Suprapubic skin (tissue), 4 donors: ENCODE measurements at places on chromosomes 13 and 19.

DNA sequence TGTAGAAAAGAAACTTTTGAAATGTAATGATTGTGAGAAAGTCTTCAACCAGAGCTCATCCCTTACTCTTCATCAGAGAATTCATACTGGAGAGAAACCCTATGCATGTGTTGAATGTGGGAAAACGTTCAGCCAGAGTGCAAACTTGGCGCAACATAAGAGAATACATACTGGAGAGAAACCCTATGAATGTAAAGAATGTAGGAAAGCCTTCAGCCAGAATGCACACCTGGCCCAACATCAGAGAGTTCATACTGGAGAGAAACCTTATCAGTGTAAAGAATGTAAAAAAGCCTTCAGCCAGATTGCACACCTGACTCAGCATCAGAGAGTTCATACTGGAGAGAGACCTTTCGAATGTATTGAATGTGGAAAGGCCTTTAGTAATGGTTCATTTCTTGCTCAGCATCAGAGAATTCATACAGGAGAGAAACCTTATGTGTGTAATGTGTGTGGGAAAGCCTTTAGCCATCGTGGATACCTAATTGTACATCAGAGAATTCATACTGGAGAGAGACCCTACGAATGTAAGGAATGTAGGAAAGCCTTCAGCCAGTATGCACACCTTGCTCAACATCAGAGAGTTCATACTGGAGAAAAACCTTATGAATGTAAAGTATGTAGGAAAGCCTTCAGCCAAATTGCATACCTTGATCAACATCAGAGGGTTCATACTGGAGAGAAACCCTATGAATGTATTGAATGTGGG is 19.3 kb downstream of the ZNF583 start:
- DNase-seq = no peak

DNA sequence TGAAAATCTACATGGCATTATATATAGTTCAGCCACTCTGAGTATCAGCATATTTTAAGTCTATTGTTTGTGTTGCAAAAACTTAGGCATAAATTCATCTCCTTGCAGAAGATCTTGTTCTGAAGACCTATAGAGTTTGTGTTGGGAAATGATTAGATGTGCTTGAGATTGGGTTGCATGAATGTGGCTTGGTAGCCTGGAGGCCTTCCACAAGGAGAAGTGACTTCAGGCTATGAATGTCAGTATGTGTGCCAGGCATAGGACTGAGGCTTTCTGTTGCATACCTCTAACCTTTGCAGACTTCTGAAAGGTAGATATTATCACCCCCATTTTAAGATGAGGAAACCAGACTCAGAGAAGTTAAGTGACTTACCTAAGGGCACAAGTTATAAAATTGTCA is 188.6 kb downstream of the OLFM4 start:
- DNase-seq = no peak

- DNase-seq = no peak
These were observed 198.8 kb downstream of the GPC6 start for GRCh38 chr13:93425411-93425810.

GRCh38 chr13:111384441-111385182 is 64.2 kb downstream of the TEX29 start:
- peak; percentile 20 for DNase-seq

DNA sequence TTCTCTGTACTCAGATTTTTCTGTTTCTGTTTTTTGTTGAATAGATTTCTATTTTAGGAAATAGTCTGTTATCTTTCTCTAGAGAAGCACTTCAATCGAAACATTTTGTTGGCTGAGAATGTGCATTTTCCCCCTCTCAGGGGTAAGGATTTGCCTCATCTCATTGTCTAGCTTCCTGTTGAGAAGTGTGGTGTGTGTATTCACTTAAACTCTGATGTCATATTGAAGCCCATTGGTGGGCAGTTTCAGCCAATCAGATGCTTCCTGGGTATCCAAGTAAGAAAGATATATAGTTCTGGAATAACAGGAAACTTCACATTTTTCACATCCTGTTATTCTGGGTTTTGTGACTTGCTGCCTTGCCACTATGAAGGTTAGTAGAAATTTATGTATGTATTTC is 87.6 kb downstream of the ARHGEF7 start:
- DNase-seq = no peak

DNA sequence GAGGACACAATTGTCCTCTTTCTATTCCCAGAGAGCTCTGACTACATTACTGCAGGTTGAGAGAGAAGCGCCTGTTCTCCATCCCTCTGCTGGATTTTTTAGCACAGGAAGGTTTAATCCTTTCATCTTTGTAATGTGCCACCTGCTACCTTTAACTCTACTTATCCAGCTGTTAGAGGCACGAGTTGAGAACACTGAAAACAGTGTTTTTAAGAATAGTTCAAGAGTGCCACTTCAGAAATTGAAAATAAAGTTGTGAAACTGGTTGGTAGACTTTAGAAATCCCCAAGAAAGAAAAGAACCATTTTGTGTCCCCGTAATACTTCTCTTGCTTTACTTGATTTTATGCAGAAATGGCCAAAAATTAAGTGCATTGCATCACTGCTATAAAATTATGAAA is 20.6 kb downstream of the FREM2 start:
- DNase-seq = no peak

- DNase-seq = no peak
These were observed 20.5 kb downstream of the MICU2 start for GRCh38 chr13:21583478-21583877.

DNA sequence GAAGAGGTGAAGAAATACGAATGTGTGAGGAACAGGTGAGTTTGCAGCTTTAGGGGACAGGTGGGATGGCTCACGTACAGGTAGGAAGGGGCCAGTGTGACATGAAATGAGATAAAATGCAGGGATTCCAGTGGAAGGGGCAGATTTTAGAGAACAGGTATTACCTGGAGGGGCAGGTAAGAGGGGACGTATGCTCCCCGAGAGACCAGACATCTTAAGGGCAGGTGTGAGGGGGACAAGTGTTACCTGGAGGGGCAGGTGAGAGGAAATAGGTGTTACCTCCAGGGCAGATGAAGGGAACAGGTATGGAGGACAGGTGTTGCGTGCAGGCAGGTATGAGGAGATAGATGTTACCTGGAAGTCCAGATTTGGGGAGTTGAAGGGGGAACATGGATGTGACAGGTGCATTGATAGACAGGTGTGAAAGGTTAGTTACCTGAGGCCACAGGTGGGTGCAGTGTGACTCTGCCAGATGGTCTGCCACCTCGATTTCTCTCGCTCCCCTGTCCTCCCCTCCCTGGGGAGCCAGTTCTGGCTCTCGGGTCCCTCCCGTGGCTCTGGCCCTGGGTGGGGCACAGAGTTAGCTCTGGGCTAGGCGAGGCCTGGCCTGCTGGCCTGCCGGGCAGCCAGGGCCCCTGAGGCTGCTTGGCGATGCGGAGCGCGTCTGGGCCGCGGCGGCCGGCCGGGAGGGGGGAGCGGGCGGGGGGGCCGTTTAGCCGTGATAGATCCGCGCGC is 2.1 kb downstream of the ERFL start:
- no peak for DNase-seq

DNA sequence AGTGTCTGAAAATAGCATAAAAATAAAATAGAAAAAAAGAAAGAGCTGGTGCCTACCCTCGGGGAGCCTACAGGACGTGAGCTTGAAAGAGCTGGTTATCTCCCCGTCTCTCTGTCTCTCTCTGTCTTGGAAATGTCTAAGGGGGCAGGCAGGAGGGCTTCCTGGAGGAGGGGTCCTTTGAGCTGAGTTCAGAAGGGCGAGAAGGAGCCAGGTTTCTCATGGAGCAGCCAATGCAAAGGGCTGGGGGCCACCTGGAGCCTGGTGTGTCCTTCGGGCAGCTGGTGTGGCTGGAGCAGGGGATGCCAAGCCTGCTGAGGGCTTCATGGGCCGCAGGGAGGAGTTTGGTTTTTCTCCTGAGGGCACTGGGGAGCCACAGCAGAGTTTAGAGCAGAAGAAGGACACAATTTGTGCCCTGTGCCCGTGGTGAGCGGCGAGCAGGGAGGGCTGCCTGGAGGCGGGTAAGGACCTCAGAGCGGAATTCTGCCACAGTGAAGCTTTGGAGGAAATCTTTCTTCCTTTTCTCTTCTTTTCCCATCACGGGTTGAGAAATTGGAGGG is 38.7 kb downstream of the EFNA2 start:
- DNase-seq = no peak

- no peak for DNase-seq
These were observed 51.9 kb upstream of the C1QTNF9B start for GRCh38 chr13:23949200-23949599.

GRCh38 chr19:15433519-15434069 is 14.8 kb upstream of the AKAP8L start:
- no peak for DNase-seq

DNA sequence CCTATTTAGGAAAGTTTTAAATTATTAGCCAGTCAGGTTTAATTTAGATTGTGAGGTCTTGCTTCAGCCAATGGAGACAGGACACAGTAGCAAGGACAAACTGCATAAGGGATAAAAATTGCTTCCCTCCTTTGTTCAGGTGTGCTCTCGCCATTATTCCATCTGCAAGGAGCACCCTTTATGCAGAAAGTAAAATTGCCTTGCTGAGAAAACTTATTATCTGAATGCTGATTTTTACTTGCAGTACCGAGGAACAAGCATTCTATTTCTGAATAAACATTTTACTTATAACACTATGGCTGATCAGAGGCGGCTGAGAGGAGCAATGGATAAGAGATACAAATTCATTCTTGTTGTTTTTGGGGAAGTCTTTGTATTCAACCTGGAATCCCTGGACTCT is 8.0 kb downstream of the CYP4F22 start:
- DNase-seq = no peak

DNA sequence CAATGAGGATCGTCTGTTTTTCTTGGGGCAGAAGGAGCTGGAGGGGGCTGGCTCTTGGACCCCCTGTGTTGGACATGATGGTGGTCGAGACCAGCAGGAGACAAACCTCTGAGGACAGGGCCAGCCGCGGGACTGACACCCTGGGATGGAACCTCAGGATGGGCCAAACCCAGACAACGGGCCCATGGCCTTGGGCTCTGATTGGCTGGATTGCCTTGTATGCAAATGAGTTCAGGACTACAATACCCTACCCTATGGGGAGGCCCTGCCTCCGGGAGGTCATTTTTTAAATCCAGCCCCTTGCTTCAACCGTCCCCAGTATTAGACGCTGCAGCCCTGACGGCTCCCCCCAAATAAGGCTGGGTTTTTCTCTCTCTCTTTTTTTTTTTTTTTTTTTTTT is 22.0 kb downstream of the SLC5A5 start:
- no peak for DNase-seq

- peak; percentile 77 for DNase-seq
These were observed 521 bp upstream of the NUP58 start for GRCh38 chr13:25300861-25301346.

DNA sequence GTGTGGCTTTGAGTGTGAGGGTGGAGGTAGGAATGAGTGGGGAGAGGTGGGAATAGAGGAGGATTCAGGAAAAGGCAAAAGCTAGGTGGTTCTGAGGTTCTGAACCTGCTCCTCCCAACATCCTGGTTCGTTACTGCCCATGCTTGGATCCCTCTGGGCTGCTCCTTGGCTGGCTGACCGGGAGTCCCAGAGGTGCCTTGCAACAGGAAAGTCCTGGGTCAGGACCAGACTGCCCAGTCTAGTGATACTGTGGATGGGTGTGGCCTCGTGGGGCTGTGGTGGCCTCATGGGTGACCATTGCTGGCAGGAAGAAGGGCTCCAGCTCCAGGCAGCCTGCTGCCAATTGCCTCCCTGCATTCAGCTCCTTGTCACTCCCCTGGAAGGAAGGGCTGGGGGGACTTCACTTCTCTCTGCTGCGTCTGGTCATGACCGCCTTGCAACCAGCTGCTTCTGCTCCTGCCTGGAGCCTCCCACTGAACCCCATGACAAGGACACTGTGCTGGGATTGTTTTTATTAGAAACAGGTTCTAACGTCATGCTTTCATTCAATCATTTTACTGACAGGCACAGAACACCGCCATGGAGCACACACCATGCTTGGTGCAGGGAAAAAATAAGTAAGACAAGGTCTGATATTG is 61.5 kb upstream of the UBL3 start:
- DNase-seq = no peak

GRCh38 chr13:71830736-71831135 is 36.3 kb downstream of the DACH1 start:
- DNase-seq = no peak

- no peak for DNase-seq
These were observed 290.8 kb upstream of the PCDH9 start for GRCh38 chr13:67520886-67521285.

- no peak for DNase-seq
These were observed 506.2 kb downstream of the GPC5 start for GRCh38 chr13:91904597-91904996.

GRCh38 chr19:3413796-3414327 is 47.5 kb downstream of the NFIC start:
- DNase-seq = no peak

GRCh38 chr13:21785990-21786389 is 115.1 kb downstream of the FGF9 start:
- DNase-seq = no peak

DNA sequence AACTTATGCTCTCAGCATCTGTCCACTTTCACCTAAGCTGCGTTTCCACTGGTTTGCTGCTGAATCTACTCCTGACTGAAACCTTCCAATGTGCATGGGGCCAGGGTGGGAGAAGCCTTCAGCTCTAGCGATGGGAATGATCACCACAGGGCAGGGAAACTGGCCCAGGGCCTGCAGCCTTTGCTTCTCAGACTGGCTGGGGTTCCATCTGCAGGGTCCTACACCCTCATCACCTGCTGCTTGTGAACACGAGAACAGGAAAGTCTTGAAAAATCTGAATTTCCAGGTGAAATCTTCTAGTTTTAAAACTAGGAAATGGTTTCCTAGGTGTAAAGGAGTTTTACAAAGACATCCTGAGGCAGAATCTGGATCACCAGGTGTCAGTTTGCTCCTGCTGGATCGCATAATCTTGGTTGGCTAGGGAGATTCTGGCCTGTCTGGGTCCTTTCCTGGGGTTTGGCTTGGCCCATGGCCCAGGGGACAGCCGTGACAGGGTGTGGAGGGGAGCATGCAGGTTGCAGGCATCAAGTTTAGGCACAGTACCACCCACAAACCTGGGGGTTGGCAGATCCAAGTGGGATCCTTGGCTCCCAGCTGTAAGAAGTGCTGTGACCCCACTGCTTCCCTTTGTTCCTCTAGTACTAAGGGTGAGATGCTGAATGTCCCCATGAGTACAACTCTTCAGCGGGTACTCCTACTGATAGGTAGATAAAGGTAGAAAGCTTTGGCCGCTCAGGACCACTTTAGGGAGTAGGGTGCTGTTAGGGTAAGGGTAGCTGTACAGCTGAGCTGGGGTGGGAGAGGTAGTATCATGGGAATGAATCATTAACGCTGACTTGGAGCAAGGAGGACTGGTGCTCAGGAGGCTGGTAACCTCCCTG is 1.8 kb upstream of the UBE2M start:
- DNase-seq = no peak

GRCh38 chr13:67231289-67232000 is 1.3 kb upstream of the PCDH9 start:
- no peak for DNase-seq

GRCh38 chr13:56187331-56187730 is 953.4 kb upstream of the PRR20A start:
- no peak for DNase-seq

- DNase-seq = no peak
These were observed 1073.4 kb downstream of the EFNB2 start for GRCh38 chr13:105462098-105462497.

GRCh38 chr19:55092423-55093318 is 17.0 kb downstream of the EPS8L1 start:
- peak; percentile 66 for DNase-seq
